Peyer's patch (tissue), 4 donors: ENCODE measurements at places on chromosomes 6 and 20. TPM values are rescaled to one million over a fixed set of nuclear protein-coding genes. Genes with fewer than 3 reads are reported as not detected.

The RNF146 gene
- total RNA-seq: 21.5 TPM

GRCh38 chr20:13546497-13547131 is 92.1 kb downstream of the TASP1 start:
- DNase-seq: peak; percentile 70

GRCh38 chr6:6362056-6362840 is 41.8 kb upstream of the F13A1 start:
- no peak for DNase-seq

GRCh38 chr6:46549155-46549554 is 57.9 kb upstream of the RCAN2 start:
- no peak for DNase-seq

GRCh38 chr6:165676435-165677068 is 13.5 kb upstream of the PDE10A start:
- DNase-seq: no peak

The VNN1 gene
- 4.1 TPM for total RNA-seq

DNA sequence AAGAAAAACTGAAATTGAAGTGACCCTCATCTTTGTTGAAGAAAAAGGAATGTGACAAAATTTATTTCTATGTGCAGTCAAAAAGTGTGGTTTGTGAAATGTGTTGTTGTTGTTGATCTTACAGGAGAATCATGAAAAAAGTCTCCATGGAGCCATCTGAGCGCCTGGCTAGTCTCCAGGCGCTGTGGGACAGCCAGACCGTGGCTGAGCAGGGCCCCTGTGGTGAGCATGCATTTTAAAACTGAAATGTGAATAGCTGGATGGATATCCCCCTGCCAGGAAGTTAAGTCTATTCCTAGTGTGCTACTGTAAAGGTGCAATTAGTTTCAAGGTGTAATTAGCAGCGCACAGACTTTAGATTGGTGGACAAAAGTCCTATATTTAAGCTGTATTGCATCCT is 170.6 kb downstream of the CARMIL1 start:
- no peak for DNase-seq

GRCh38 chr6:35419417-35419816 is 32.7 kb upstream of the FANCE start:
- DNase-seq: no peak

- no peak for DNase-seq
Observed at GRCh38 chr6:10534419-10534762, 13.2 kb downstream of the GCNT2 start.

The SPATS1 gene
- not detected for total RNA-seq

The RTEL1 gene
- 61.1 TPM for total RNA-seq

The BCAS1 gene
- 51.5 TPM for total RNA-seq

The PRSS35 gene
- total RNA-seq: not detected

DNA sequence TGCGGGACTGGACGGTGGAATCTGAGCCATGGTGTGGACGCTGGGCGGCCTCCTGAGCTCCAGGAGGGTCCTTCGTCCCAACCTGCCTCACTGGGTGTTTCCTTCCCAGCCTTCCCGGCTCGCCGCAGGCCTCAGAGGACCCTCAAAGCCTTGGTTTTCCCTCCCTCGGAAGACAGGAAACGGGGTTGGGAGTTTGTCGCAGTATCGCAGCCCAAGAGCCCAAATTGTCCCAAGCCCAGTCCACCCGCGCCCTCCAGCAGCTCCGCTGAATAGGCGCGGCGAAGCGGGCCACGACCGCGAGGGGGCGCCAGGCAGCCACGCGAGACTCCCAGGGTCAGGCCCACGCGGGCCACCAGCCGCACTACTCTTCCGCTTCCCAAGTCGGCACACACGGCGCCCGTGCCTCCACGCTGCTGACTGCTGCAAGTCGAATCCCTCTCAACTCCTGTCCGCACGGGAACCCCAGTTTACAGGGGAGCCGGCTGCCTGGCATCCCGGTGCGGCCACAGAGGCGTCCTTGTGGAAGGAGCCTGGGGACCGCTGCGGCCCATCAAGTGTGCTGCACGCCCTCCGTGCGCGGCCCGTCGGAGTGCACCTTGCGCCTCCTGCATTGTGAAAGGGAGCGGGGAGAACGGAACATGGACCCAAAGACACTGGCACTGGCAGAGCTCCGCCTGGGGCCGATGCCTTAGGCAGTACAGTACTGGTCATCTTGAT is 40.4 kb upstream of the HMGA1 start:
- DNase-seq: peak; percentile 92

The MCCD1 gene
- total RNA-seq: not detected

The PRRT1 gene
- 3.8 TPM for total RNA-seq

The CHRNA4 gene
- not detected for total RNA-seq

The SOBP gene
- total RNA-seq: 13.2 TPM

GRCh38 chr6:158284007-158284875 is 28.0 kb upstream of the TULP4 start:
- no peak for DNase-seq

The WFDC12 gene
- total RNA-seq: not detected

DNA sequence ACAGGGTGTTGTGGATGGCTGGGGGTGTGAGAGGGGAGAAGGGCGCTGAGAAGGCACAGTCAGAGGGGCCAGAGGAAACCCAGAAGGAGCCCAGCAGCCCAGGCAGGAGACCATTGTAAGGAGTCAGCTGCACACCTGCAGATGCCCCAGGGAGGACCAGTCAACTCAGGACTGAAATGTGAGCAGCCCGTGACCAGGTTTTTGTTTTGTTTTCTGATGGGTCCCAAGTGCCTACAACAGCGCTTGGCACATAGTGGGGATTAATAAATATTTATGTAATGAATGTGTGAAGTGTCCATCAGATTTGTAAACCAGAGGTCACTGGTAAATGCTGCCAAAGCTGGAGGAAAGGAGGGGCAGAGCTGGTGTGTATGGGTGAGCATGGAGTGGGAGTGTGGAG is 30.2 kb downstream of the TRAM2 start:
- DNase-seq: no peak

The FKBP1A gene
- total RNA-seq: 165 TPM

GRCh38 chr6:141443668-141444289 is 688.9 kb upstream of the GJE1 start:
- no peak for DNase-seq

The MOG gene
- total RNA-seq: not detected

DNA sequence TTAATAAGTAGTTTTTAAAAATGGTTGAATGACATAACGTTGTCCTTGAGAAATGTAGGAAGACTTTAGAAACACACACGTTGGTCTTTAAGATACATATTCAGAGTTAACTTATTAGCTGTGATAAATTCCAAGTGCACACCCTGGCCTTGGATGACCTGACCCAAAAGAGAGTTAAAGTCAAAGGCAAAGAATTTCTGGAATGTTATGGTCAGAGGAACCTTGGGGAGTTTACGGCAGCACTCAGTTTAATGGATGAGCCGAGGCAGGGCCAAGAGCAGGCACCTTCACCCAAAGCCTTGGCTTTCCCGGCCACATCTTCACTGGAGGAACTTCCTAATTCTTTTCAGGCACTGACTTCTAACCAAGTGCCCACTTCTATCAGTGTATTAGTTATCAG is 200.5 kb downstream of the SMOC2 start:
- no peak for DNase-seq

The PPIL4 gene
- total RNA-seq: 20.9 TPM

The C6orf132 gene
- total RNA-seq: 97.3 TPM

DNA sequence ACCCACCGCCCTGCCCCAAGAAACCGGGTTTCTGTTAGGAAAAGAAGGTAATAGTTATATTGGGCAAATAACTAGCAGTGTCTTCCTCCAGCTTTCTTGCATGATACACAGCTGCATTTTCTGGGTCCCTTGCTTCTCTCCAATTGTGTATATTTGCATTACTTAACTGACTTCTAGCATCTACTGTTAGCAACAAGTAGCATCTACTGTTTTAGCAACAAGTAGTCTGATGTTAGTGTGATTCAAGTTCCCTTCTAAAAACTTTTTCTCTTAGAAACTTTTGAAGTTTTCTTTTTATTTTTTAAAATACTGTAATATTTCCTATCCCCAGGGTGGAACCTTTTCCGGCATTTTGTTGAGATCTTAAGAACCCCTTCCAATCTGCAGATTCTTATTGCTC is 221.2 kb downstream of the CLIC5 start:
- no peak for DNase-seq

GRCh38 chr6:53659458-53659857 is 6.1 kb downstream of the KLHL31 start:
- DNase-seq: no peak

- DNase-seq: no peak
Observed at GRCh38 chr20:25198663-25199383, 3.3 kb downstream of the ENTPD6 start.

- no peak for DNase-seq
Observed at GRCh38 chr6:141548966-141549365, 583.8 kb upstream of the GJE1 start.

The BNIP5 gene
- total RNA-seq: 35.4 TPM

The ELOVL2 gene
- total RNA-seq: 0.18 TPM

The PHACTR3 gene
- total RNA-seq: 14.9 TPM

The PRDM13 gene
- total RNA-seq: not detected

The GOPC gene
- total RNA-seq: 16.6 TPM

DNA sequence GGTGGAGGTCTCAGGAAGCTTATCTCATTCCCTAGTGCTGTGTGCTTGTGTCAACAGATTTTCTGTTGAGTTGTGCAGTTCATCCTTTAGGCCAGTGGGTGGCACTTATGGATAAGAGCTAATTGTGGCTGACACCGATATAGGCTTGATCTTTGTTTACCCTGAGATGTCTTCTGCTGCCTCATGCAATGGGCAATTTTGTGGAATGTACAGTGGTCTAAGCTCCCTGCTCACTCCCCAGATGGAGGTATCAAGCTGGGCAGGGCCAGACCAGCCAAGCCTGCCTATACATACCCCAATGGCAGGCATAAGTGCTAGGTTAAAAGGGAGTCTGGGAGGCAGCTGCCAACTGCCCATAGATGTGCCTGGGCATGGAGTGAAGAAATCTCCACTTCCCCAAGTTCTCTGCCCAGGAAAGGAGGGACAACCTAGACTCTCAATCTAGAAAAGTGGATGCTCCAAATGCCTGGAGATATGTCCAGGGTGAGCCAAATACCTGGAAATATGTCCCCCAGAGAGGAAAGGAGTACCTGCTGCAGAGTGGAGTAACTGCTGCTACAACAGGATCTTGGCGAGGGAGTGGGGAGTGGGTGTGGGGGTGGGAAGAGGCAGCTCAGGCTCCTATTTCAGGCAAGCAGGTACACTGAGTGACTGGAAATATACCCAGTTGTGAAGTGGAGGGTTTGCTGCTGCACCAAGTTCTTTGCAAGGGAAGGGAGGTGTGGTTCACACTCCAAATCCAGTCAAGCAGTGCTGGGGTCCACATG is 53.2 kb upstream of the ARG1 start:
- DNase-seq: no peak

DNA sequence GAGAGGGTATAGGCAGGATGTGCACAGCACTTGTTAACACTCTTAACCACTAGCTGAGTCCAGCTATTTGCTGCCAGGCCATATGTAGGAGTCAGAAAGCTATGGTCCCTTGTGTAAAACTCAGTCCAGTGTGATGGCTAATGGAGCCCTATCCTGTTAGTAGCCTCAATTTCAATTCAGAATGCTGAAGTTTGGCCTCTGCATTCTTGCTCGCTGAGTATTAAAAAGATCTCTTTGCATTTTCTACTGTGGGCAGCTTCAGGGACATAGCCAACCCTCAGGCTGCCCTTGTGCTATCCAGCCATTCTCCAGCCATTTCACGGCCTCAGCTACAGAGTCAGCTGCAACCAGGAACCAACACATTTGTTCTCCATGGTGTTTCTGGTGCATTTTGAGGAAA is 92.5 kb downstream of the SPTLC3 start:
- no peak for DNase-seq

DNA sequence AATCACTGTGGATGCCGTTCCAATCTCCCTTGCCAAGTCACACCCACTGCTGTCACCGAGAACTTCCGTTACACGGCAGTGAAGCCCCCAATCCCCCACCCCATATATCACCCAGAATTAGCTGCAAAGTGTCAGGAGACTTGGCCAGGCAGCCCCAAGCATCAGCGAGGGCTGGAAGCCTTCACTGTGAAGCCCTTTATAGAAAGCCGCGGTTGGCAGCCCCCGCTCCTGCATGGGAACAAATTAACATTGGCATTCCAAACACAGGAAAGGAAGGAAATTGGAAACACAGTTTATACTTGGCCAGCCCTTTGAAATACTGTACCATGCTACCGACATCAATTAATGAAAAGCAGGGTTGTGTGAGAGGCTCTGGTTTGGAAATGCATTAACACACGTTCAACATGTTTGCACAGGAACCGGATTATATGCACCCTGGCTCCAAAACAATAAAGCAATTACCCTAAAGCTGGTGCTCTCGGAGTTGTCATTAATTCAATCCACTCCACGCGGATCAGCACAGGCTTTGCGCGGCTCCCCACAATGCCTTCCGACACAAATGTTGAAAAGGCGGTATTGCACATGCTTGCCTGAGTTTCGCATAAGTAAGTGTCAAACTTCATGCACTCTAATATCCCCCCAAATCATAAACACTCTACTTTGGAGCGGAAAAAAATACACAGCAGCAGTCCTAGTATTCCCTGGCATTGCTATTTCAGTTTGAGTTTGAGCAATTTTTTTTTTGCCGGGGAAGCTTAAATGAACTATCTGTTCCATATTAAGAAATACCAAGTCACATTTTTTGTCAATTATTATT is 7.1 kb downstream of the BMP7 start:
- no peak for DNase-seq

DNA sequence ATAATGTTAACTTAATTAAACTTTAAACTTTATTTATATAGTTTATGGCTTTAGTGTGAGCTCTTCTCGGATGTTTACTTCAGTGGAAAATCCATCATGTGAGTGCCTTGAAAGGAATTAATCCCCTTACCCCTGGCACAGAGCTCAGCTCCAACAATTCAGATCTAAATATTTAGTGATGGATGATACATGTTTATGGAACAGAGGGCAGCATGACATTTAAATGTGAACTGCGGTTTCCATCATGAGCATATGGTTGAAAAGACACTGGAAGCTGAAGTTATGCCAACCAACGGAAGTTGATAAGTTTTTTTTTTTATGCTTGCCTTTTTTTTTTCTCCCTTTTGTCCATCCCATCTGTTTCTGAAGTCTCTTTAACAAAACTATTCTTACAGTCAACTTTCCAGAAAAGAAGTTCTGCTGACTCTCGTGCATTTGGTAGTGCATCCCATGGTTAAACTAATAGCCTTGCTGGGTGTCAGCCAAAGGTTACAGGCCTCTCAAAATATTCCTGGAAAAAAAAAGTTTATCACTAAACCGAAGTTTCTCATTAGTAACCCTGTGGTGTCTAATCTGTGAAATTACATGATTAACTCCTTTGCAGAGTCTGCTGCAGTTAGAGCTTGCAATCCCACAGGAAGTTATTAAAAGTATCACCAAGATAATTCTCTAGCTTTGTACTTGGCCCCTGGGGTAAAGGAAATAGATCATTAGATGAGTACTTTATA is 243.9 kb upstream of the TCF21 start:
- DNase-seq: no peak

DNA sequence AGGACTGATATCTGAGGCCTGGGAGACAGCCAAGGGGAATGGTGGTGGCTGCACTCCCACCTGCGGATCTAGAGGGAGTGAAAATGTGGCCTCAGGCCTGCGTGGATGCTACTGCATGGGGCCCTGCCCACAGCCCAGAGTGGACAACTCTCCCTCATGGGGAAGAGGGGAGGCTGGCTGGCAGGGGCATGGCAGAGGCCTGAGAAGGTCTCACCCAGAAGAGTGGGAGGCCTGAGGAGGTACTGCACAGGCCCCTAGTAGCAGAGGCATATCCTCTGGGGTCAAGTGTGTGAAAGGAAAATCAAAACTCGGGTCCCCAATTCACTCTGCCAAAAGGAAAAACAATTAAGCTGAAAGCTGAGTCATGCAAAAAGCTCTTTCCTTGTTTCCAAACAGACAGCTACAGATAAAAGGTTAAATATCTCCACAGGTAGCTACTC is 158.2 kb downstream of the AKAP7 start:
- DNase-seq: no peak
